ENCODE measurements at places on chromosomes 6 and 20.

DNA sequence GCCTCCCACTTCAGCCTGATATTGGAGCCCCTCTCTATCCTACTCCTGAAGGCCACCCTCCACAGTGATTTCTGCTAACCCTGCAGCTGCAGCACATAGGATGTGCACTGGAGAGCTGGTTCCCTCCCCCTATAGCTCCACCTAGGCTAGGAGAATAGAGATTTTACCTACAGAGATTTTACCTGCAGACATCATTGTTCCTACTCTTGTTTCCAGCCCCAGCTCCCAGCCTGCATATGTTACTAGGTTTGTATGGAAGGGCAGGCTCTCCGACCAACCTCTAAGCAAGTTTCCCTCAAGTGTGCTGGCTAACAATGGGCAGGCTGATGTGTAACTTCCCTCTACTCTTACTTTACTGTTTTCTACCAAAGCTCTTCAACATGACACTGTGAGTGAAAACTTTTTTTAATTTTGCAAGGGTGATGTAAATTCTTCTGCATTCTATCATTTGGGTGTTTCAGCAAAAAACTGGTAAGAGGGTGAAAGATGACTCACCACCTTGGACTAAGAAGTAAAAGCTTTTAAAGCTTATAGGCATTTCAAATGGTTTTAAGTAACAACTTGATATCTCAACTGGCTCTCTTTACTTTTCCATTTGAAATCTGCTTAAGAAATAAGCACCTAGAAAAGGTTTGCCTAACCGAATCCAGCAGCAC is 106.8 kb downstream of the CDK19 start:
- DNase-seq: no peak

DNA sequence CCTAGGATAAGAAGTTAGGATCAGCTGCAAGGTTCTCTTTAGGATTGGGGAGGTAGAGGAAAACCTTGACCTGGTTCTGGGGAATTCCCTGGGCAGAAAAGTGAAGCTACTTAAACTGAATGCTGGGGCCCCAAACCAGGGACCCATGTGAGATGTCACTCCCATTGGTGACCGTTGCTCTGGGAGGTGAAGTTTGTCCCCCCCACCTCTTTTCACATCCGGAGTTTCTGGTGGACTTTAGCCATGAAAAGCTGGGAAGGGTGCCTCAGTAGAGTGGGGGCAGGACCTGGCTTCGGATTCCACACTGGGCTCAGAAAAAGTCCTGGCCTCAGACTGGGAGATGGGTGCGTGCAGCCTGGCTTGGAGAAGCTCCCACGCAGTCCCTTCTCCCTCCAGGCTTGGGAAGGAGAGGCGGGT is 13.2 kb downstream of the TJAP1 start:
- DNase-seq: no peak

DNA sequence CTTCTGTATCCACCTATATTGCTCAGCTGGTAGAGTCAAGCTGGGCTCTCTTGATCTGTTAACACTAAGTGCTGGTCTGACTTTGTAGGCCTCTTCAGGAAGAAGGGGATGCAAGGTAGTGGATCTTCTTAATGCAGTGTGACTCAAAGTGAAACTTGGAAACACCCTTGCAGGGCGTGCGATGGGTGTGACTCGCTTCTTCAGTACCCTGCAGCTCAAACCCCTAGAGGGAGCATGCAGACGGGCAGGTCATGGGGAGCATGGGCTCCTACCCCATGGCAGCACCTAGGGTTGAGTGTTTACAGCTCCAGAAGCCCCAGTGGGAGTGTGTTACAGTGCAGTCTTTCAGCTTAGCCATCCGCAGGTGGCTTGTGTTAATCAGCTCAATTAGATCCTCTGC is 757 bp upstream of the SAMD3 start:
- no peak for DNase-seq

DNA sequence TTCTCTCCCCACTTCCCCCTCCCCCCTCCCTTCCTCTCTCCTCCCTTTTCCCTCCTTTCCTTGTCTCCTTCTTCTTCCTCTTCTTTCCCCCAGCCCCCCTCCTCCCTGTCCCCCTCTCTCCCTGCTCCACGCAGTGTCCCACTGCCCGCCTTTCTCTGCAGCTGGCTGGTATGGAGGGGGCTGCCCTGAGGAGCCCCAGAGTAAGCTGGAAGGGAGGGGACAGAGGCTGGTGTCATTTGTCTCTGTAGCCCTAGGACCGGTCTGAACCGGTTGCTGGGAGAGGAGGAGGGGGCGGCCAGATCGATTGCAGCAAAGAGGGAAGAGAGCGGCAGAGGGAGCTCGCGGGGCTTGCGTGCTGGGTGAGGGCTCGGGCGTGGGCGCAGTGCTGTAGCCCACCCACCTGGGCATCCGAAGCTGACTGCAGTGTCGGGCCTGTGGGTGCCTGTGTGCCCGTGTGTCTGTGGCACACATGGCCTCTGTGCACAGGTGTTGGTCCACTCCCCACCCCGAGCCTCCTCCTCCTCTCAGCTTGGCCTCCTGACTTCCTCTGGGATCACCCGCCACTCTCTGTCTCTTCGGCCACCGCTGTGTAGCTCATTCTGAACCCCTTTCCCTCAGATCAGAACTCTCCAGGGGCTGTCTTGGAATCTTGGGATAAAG is 50.6 kb downstream of the SRC start:
- peak; percentile 39 for DNase-seq

DNA sequence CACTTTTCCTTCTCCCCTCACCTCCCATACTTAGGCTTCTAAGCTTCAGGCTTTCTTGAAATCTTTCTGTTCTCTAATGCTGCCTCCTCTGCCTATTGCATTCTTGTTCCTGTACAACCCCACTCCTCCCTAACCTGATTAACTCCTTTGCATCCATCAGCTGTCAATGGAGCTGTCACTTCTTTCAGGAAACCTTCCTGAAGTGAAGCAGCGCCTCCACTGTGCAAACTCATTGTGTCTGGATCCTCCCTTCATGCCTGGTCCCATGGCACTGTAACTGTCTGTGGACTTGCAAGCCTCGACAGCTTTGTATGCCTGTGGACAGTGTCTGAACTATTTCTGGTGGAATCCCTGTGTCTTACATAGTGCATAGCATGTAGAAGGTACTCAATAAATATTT is 185.0 kb downstream of the HS3ST5 start:
- no peak for DNase-seq

Data from NCI-H2107 (cell line).